Stimulated activated CD4-positive, alpha-beta T cell treated with anti-CD3 and anti-CD28 coated beads, Interleukin-1b, Interleukin-23, amount 100 ng/mL, for 1 hour (primary cell): ENCODE measurements at places on chromosomes 16 and 17.

DNA sequence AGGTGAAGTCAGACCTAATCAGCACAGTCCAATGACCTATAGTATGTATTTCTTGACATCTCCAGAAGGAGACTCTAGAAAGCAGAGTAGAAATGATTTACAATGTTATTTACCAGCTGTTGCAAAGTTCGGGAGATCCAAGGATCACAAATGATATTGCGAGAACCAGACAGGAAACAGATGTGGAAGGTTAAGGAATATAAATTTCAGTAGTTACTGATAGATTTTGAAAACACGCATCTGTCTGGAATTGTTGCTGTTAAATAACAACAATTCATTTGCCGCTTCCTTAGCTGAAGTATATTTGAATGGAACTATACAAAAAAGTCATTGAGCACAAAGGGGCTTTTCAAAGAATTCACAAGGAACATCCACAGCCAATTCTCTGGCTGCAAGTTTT is 72.0 kb downstream of the STXBP4 start:
- DNase-seq, result no peak

- no peak for DNase-seq
Measured at GRCh38 chr17:21528031-21528695, 152.0 kb downstream of the KCNJ12 start.

DNA sequence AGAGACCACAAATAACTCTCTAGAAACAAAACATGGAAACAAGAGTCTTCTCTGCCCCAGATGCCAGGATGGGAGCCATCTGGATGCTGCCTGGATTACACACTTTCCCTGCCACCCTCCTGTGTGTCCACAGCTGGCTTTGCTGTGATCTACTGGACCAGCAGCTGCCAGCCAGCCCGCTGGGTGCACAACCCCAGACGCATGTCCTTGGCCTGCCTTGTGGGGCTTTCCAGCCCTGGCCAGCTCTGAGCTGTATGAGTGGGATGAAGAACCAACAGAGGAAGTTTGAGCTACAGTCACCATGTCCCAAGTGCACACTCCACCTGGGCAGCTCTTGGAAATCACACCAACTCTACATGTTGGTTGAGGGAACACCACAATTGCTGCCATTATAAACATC is 57.0 kb upstream of the TNRC6C start:
- DNase-seq, result no peak

- DNase-seq, result no peak
Measured at GRCh38 chr16:88983165-88983564, 6.2 kb upstream of the CBFA2T3 start.

- no peak for DNase-seq
Measured at GRCh38 chr17:68576811-68577496, 24.2 kb downstream of the FAM20A start.

DNA sequence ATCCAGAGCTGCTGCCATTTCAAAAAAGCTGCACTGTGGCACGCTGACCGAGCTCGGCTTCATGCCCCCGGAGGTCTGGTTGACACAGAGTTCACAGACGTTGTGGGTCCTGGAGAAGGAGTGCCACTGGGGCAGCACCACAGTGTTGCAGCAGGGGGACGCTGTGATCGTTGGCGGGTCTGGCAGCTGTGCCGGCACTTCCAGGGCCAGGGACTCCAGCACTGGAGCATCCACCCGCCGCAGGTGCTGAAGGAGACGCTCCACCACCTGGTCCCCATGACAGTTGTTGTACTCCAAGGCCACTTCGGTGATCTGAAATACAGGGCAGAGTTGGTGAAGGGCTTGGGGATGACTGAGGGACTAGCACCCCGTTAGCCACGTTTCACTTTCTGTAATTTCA is 23.5 kb downstream of the SNN start:
- DNase-seq, result no peak

DNA sequence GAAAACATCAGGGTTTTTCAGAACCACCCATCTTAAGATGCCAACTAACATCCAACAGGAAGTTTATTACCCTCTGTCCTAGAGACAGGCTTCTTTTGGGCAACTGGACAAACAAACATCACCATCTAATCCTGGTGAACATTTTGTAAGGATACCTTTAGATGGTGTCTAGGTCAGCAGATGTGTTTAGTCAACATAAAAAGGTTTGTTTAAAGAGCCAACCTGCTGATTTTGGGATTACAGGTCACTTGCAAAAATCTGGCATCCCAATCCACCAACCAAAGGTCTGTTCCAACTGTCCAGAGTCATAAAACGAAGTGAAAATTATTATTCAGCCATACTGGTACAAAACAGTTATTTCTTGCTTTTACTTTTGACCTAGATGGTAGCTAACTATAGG is 145.2 kb upstream of the C17orf78 start:
- no peak for DNase-seq

GRCh38 chr16:11296706-11297491 is 15.8 kb upstream of the PRM1 start:
- DNase-seq, result no peak

GRCh38 chr16:81632392-81633146 is 146.5 kb upstream of the PLCG2 start:
- DNase-seq, result peak; percentile 37

GRCh38 chr16:11372829-11373306 is 27.6 kb downstream of the RMI2 start:
- DNase-seq, result no peak

- DNase-seq, result no peak
Measured at GRCh38 chr16:70267516-70267915, 15.8 kb upstream of the EXOSC6 start.

GRCh38 chr16:55297910-55298479 is 26.0 kb upstream of the IRX6 start:
- no peak for DNase-seq

DNA sequence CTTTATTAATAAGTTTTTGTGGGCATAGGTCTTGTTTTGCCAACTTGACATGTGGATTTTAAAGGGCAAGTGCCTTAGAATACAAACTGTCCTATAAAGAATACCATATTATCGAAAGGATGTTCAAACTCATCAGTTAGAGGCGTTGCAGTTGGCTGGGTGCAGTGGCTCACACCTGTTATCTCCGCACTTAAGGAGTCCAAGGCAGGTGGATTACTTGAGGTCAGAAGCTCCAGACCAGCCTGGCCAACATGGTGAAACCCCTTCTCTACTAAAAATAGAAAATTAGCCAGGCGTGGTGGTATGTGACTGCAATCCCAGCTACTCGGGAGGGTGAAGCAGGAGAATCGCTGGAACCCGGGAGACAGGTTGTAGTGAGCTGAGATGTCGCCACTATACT is 472.0 kb downstream of the WWOX start:
- no peak for DNase-seq

GRCh38 chr17:17425591-17425990 is 51.2 kb upstream of the MED9 start:
- DNase-seq, result no peak

GRCh38 chr17:64123114-64123513 is 6.8 kb downstream of the ERN1 start:
- DNase-seq, result no peak

DNA sequence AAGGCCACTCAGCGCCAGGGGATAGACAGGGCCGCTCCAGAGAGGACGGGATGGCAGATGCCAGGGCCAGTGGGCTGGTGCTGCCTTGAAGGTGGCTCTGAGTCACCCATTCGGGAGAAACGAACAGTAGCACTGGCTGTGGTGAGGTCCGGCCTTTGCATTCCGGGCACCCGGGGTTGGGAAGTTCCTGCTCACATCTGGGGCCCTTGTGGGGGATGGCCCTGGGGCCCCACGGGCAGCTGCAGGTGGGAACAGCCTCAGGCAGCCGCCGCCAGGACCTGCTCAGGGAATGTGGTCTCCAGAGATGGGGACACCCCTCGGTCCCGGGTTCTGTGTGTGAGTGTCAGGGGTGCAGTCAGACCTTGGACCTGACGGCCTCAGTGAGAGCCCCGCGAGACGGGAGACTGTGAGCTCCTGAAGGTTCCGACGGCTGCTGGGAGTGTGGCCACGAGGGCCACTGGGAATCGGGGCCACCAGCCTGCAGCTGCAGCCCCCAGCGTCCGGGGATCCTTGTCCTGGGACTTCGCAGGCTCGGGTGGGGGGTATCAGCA is 1.4 kb downstream of the CBFA2T3 start:
- no peak for DNase-seq

DNA sequence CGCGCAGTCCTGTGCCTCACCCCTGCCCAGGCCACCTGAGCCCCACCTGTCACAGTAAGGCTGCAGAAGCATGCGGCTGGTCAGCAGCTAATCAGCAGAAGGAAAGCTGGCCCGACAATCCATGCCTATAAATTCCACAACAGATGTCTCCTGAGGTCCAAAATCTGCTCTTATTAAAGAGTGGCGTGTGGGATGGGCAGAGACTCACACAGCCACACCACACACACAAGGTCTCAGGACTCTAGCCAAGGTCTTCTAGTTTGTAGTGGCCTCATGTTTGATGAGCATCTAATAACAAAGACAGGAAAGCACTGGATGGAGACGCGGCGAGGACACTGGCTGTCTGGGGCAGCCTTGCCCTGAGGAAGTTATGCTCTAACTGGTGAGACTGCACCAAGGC is 55.9 kb downstream of the ANKRD11 start:
- DNase-seq, result no peak

GRCh38 chr16:84959045-84959576 is 52.2 kb downstream of the ZDHHC7 start:
- DNase-seq, result no peak

GRCh38 chr16:951660-952301 is 19.0 kb downstream of the LMF1 start:
- no peak for DNase-seq

DNA sequence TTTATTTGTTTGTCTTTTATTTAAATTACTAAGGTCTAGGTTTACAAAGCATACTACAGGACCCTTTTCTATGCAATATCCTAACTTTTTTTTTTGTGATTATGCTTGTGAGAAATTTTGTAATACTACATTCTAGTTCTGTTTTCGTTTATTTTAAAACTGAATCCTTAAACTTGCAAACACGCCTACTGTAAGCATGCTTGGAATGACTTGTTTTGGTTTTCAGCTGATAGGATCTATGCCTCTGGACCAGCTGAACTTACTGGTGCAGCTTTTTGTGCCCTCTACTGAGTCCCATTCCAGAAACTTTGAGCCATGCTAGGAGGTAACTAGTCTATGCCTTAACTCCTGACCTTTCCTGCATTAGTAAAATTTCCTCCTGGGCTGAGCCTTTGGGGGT is 6.0 kb downstream of the PDP2 start:
- DNase-seq, result no peak

- no peak for DNase-seq
Measured at GRCh38 chr17:2406903-2407790, 6.3 kb upstream of the MNT start.

- no peak for DNase-seq
Measured at GRCh38 chr16:57601801-57602478, 26.5 kb upstream of the ADGRG1 start.

DNA sequence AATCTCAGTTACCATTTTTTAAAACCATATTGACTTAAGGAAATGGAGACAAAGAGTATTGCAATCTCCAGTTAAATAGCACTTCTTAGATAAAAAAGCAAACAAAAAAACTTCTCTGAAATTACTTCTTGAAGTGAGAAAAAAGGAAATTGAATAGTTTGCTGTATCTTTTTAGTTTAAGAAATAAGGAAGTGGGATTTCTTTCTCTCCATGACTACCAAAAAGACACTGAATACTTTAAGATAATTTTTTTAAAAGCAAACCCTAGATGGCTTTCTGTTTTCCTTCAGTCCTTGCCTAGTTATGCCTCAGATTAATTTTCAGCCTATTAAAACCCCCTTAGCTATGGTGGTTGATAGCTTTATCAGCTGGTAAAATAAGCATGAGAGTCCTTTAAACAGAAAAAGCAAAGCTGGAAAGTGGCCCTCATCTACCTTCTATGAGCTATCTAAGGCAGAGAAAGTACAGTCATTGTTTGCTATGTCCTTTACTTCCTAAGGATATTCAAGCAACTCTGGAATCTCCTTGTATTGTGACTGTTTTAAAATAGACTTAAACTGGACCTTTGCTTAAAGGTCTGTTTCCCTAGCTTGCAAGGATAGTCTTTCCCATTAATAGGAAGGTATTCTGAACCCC is 28.6 kb downstream of the TPPP3 start:
- DNase-seq, result no peak

DNA sequence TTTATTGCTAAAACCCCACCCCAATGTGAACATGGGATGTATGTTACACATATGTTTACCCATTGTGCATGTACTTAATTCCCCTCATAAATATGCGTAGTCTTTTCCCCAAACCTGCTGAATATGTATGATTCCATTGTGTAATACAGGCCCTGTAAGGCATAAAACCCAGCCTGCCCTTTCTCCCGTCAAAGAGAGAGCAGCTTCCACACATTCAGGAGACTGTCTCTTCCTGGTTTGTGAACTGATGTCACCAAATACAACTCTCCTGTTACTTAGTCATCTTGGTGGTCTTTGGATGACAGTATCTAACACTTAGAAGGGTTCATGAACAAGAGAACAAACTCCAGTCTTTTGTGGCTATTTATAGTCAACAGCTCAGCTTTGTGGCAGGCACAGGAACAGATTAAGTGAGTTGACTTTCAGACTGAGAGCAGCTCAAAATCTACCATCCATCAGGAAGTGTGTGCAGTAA is 24.7 kb upstream of the TMC7 start:
- DNase-seq, result no peak

- no peak for DNase-seq
Measured at GRCh38 chr16:81834868-81835267, 55.8 kb downstream of the PLCG2 start.

- DNase-seq, result no peak
Measured at GRCh38 chr17:78338486-78339259, 21.2 kb downstream of the SOCS3 start.

DNA sequence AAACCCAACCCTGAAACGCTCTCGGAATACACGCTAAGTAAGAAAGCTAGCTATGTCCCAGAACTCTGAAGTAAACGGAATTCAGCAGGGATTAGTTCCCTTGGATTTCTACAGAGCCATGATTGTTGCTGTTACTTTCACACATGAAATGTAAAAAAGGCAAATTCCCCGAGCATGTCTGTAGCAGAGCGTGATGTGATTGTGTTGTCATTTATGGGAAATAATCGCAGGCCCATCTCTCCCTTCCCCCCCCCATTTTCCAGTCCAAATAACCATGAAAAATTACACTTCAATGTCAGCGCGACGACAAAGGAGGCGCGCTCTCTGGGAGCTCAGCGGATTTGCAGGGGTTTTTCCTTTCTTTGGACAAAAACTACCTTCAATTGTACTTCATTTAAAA is 209.0 kb downstream of the ZFHX3 start:
- DNase-seq, result no peak

DNA sequence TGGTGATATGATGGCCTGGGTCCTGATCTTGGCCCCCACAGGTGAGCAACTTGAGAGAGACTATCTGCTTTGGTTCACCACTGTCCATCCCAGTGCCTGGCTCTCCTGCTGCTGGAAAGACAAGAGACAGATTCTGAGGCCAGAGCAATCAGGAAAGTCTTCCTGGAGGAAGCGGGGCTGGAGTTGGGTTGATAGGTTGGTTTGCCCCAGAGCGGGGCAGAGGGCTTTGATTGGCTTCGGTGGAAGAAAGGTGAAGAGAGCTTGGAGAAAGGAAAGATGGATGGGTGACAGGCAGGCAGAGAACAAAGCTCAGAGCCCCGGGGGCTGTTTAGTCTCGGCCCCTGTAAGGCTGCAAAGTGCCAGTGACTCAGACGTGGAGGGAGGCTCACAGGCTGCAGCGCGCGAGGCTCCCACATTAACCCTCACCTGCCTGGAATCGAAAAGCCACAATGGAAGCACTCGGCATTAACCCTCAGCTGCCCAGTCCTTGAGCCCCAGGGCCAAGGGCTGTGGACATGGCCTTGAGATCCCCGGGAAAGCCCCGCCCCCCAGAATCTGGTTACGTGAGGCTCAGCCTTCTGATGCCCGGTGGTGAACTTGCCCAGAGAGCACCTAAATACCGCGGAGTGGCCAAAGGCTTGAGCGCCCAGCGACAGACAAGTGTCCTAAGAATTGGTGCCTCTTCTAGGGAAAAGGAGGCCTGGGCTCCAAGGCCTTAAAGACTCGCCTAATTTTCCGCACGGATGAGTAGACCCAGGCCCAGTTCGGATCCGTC is 996 bp upstream of the CPNE2 start:
- DNase-seq, result no peak
